ENCODE measurements at places on chromosomes 2 and 18.

DNA sequence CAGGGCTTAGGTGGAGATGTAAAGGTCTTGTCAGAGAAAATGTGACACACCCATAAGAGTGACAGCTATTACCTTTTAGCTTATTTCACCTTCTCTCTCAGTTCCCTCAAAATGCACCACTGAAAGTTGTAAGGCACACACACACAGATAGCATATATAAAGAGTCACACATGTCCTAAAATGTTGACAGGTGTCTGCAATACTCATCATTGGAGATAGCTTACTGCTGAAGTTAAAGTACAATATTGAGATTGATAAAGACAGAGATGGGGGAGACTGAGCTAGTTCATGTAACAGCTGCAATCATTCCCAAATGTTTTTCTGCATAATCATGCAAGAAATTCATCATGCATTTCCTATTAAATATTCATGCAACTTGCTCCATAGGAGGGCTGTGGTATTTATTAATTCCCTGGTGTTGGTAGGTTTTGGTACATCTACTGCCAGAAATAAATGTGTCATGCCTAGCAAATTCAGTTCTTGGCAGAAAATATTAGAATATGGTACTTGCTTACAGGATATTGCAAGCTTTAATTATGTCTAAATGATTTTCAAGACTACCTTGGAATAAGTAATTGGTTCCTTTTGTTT is 118.8 kb upstream of the RBMS1 start:
- no peak for DNase-seq

GRCh38 chr18:80194874-80195570 is 52.3 kb downstream of the PARD6G start:
- DNase-seq, result no peak

DNA sequence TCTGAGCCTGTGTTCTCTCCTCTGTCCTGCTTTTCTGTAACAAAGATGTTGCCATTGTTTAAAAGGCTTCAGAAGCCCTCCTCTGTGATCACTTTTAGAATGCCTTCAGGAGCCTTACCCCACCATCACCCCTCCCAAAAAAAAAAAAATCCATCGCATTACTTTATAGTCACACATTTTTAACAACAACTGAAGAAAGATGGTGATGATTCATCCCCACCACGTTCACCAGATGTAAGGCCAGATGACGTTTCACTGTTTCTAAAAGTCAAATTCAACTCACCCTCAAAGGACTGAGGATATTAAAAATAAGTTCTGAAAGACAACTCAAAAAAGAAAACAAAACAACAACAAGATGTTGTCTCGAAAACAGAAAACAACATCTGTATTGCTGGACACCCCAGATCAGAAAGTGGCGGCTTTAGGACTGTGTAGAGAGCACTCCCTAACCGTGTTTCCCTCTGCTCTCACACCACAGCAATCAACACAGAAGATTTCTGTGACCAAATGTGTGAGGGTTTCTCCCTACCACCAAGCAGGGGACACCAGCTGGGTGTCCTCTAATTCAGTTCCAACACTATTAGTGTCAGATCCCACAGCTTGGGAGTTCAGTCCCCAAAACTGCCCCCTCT is 61.9 kb upstream of the CREB1 start:
- peak; percentile 47 for DNase-seq

DNA sequence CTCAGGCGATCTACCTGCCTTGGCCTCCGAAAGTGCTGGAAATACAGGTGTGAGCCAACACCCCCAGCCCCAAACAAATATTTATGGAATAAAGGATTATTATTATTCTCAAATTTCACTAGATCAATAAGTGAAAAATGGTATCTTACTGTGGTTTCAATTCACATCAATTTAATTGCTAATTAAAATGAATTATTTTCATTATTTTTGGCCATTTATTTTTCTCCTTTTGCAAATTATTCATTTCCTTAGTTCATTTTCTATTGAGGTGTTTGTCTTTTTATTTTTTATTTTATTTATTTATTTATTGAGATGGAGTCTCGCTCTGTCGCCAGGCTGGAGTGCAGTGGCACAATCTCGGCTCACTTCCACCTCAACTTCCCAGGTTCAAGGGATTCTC is 11.9 kb upstream of the HS6ST1 start:
- DNase-seq, result no peak

DNA sequence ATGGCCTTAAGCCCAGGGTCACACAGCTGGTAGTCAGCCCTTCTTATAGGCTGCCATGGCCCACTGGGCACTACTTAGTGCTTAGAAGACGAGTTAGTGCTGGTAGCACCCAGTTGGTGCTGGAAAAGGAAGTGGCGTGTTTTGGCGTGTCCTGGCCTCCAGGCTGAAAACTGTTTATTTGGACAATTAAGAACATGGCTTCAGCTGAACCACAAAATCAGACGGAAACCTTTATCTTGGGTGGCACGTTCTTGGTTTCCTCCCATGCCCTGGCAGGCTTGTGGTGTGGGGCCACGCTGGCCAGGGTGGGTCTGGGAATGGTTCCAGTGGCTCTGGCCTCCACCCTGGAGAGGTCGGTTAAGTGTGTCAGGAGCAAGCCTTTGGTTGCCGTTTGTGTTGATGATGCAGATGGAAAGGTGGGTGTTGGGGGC is 141.5 kb upstream of the HAAO start:
- no peak for DNase-seq

- no peak for DNase-seq
Measured at GRCh38 chr18:22173221-22173927, 4.0 kb downstream of the GATA6 start.

- no peak for DNase-seq
Measured at GRCh38 chr2:130318906-130319305, 23.8 kb upstream of the IMP4 start.

DNA sequence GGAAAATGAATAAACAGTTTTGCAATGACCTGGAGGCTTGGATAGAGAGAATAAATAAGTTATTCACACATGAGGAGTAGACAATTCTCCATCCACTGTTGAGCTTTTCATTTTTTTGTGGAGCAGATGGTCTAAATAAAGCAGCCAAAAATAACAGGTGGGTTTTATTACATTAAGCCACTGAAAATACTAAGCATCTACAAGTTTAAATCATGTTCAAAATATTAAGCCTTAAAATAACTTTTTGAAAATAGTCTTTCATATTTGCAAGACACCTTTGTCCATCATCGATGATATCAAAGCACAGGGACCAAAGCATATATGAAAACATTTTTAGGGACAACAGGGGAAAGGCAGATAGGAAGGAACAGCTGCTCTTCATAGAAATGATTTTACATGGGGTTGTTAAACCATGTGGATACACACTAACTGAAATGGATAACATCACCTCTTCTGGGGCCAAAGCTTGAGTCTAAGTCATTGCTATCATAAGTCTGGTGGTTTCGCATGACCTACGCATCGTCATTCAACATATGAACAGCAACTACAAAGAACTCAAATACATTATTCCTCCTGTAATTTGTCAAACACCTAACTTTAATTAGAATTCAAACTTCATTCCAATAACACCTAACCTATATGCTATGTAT is 197.6 kb upstream of the CHST9 start:
- no peak for DNase-seq

- peak; percentile 89 for DNase-seq
Measured at GRCh38 chr18:11857177-11857887, 6.1 kb downstream of the CHMP1B start.

DNA sequence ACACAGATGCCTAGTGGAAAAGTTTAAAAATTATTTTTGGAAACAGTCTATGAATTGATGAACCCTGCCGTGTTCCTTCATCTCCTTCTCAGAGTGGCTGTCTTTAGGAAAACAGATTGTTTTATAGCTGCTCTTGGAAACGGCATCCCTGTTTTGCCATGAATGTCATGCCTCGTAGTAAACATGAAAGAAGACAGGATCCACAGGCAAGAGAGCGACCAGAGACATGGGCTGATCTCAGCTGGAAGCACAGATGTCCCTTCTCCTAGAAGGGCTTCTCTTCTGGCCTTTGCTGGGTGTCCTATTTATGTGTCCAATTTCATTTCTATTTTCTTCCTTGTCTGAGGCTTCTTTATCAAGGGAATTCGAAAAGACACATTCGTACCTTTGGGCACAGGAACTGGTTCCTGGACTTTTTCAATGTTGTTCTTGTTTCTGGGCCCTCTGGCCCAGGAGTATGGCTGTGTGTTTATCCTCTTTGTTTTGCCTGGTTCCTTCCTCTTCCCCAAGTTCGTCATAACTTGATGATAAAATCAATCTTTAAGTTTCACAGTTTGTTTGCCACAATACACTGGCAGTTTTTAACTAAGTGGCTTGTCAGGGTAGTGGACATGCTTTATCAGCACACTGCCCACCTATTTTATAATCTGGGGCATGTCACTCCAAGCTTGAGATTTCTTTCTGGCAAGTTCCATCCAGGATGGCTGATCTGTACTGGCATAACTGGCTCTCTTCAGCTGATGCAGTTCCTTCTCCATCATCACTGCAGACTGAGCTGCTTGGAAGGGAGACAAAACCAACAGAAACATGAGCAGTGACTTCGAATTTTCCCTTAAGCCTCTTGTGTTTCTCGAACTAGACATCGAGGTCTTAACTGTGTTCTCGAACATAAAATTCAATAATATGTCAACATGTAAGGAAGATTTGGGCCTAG is 63.2 kb upstream of the MGAT4A start:
- no peak for DNase-seq
